ENCODE measurements at places on chromosomes 3 and 15. TPM values are rescaled to one million over a fixed set of nuclear protein-coding genes. Genes with fewer than 3 reads are reported as not detected.

- no peak for DNase-seq
- H3K4me3 ChIP-seq, result no peak overlapping the region
- no peaks in the 10 kb centered on the region for H3K27me3 ChIP-seq
- peaks cover 23% of the 10 kb centered on the region for H3K36me3 ChIP-seq
Measured at GRCh38 chr15:89855948-89856347, 37.8 kb downstream of the AP3S2 start.

DNA sequence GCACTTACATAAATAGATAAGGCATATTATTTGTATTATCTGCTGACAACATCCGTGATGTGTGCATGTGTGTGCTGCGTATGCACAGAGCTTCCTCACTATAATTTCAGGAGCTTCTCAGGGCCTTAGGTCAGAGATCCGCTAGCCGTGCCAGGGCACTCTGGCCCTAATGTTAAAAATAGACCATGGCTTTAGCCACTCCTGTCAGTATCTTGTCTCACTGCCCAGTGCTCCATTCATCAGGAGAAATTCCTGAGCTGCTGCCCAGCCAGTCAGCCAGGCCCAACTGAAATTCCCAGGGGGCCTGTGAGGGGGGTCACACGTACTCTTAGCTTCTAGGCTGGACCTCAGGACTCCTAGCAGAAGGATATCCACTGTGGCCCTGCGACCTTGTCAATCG is 70.0 kb upstream of the ABHD2 start:
- no peaks in the 10 kb centered on the region for H3K36me3 ChIP-seq
- no peak overlapping the region for H3K27ac ChIP-seq
- DNase-seq, result no peak
- peaks cover 3% of the 10 kb centered on the region for H3K27me3 ChIP-seq
- no peak overlapping the region for H3K4me3 ChIP-seq

DNA sequence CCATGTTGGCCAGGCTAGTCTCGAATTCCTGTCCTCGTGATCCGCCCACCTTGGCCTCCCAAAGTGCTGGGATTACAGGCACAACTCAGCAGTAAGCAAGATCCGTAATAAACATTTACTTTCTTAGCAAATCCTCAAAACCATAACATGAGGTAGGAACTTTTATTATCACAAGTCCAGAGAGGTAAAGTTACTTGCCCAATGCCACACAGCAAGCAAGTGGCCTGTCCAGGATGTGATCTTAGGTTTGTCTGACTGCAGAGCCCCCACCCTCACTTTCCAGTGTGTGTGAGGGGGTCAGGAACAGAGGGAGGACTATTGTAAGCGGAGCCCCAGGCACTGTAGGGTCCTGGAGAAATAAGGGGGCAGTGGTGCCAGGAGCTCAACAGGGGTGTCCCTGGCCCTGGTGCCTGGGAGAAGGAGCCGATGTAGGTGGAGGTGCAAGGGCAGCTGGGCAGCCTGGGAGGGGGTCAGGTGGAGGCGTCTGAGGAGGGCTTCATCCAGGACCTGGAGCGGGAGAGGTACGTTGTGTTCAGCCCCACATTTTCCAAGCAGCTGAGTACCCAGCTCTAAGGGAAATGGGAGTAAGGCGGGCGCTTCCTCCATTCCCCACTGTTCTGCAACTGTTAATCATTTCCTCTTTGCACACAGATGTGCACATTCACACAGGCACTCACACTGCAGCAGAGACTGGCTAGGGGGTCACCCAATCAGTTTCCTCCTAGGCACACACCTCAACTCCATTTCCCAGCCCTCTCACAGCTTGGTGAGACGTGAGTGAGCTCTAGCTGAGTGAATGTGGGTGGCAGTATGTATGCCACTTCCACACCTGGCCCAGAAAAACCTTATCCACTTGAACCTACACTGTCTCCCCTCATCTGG is 5.9 kb downstream of the RPUSD3 start:
- no peak for DNase-seq
- no peak overlapping the region for H3K4me3 ChIP-seq
- H3K27ac ChIP-seq, result no peak overlapping the region
- H3K27me3 ChIP-seq, result no peaks in the 10 kb centered on the region
- H3K36me3 ChIP-seq, result peaks cover 64% of the 10 kb centered on the region

- no peak for DNase-seq
- H3K27me3 ChIP-seq, result no peaks in the 10 kb centered on the region
- no peak overlapping the region for H3K27ac ChIP-seq
- no peaks in the 10 kb centered on the region for H3K4me1 ChIP-seq
- H3K36me3 ChIP-seq, result no peaks in the 10 kb centered on the region
Measured at GRCh38 chr3:23165571-23165970, 37.6 kb upstream of the UBE2E2 start.

DNA sequence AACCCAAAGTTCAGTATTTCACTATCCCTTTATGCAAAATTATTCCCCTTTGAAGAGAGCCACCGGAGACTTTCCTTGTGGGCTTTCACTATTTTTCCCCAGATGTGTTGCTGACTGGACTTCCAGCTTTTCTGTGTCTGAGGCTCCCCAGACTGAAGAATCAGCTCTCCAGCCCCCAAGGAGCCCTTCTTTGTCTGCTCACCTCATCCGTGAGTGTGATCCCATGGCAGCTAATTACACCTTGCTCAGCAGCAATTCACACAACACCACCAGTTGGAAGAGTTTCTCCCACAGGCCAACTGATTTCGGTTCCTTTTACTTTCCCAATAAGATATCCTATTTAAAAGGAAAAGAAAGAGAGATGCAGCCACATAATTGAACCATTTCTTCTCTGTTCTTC is 249.5 kb upstream of the TRIM42 start:
- no peaks in the 10 kb centered on the region for H3K27me3 ChIP-seq
- H3K36me3 ChIP-seq, result no peaks in the 10 kb centered on the region
- DNase-seq, result no peak
- H3K4me3 ChIP-seq, result no peak overlapping the region

DNA sequence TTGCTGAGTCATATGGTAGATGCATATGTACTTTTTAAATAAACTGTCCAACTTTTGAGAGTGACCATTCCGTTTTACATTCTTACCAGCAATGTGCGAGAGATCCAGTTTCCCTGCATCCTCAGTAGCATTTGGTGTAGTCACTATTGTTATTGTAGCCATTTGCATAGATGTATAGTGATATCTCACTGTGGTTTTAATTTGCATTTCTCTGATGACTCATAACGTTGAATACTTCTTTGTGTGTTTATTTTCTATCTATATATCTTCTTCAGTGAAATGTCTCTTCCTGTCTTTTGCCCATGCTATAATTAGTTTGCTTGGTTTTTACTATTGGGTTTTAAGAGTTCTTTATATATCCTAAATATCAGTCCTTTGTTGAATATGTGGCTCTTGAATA is 255.7 kb upstream of the GRM7 start:
- no peak overlapping the region for H3K27ac ChIP-seq
- H3K4me3 ChIP-seq, result no peak overlapping the region

GRCh38 chr3:89488800-89489580 is 381.6 kb downstream of the EPHA3 start:
- H3K27me3 ChIP-seq, result no peaks in the 10 kb centered on the region
- DNase-seq, result no peak
- no peak overlapping the region for H3K4me3 ChIP-seq
- no peak overlapping the region for H3K27ac ChIP-seq
- H3K36me3 ChIP-seq, result no peaks in the 10 kb centered on the region
- no peaks in the 10 kb centered on the region for H3K4me1 ChIP-seq

DNA sequence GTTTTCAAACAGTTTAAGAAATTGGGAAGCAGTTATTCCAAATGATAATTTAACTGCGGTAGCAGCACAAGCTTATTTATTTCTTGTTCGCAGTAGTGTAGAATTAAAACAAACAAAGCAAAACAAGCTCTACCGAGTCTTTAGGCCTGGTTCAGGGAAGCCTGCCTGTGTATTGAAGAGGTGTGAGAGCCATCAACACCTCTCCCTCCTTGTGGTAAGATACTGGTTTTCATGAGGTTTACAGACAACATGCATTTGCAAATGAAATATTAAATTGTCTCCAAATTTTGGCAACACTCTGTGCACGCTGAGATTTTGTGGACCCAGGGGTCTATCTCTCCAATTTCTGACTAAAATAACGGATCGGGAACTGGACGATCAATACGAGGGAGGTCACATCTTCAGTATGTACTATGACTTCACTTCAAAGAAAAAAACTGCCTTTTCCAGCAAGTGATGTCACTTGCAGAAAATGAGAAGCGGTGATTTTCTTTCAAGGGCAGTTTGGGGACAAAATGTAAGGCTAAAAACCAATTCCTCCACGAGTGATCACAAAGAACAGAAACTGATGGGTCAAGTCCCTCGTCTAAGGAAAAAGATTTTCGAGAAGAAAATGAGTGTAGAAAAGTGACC is 721 bp downstream of the ATR start:
- peaks cover 4% of the 10 kb centered on the region for H3K36me3 ChIP-seq
- peak overlapping the region; percentile 95 for H3K4me3 ChIP-seq
- H3K27me3 ChIP-seq, result no peaks in the 10 kb centered on the region
- H3K4me1 ChIP-seq, result peaks cover 15% of the 10 kb centered on the region
- H3K27ac ChIP-seq, result peak overlapping the region; percentile 93

DNA sequence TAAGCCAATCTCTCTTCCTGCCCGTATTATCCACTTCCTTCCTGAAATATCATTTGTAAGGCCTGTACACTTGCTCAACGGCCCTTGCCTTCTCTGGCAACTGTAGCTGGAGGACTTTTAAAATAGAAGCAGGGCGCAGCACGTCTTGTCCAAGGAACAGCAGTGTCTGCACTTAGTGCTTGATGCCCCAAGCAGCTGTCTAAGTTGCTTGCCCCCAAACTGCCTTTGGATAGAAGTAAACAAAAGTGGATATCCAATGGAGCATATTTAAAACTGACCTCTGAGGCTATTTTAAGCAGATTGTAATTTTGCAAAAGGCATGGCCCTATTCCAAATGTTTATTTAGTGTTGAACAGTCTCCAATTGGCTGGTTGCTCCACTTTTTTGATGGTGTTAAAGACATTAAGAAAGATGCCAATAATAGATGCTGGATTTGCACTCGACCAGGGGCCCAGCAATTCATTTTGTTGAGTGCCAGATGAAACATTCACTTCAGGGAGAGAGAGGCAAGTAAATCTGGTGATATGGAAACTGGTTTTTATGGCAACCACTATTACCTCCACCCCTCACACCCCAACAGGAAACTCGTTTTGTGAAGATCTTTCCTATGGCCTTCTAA is 526.8 kb upstream of the TBL1XR1 start:
- no peak overlapping the region for H3K4me3 ChIP-seq
- DNase-seq, result no peak
- peaks cover 6% of the 10 kb centered on the region for H3K4me1 ChIP-seq
- H3K36me3 ChIP-seq, result no peaks in the 10 kb centered on the region
- no peak overlapping the region for H3K27ac ChIP-seq

- H3K27ac ChIP-seq, result no peak overlapping the region
- H3K4me1 ChIP-seq, result peaks cover 10% of the 10 kb centered on the region
- no peaks in the 10 kb centered on the region for H3K36me3 ChIP-seq
Measured at GRCh38 chr3:112117415-112117814, 15.6 kb downstream of the GCSAM start.

DNA sequence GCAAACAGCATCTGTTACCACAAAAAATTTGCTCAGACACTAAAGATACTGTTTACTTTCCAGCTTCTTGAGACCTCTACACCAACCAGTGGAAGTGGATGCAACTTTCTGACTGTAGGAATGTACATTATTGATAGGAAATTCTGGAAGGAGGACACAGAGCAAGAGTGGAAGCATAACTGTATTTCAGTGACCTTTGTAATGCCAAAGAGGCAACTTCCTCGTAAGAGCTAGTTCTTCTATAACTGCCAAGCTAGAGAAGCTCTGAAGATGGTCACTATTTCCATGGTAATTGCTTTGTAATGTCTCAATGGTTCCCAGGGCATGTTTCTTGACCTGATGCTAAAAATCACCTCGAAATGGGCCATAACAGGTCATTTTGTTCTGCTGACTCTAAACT is 96.3 kb upstream of the SLC2A2 start:
- no peak overlapping the region for H3K27ac ChIP-seq
- no peak overlapping the region for H3K4me3 ChIP-seq
- no peak for DNase-seq
- H3K36me3 ChIP-seq, result peaks cover 77% of the 10 kb centered on the region
- H3K4me1 ChIP-seq, result no peaks in the 10 kb centered on the region

DNA sequence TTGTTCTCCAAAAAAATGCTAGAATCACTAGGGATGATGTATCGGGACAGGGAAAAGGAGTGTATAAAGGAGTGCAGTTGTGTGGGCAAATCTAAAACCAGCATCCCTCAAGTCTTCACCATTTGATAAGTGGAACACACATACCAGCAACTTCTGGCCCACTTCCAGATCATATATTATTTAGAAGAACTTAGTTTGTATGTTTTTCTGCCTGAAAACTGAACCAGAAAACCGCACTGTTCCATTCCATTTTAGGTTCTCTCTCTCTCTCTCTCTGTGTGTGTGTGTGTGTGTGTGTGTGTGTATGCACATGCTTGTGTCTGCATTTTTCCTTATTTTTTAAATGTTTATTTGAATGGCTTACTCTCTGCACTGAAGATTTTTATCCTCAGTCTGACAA is 93.5 kb downstream of the SERPINI1 start:
- no peaks in the 10 kb centered on the region for H3K27me3 ChIP-seq
- no peak overlapping the region for H3K27ac ChIP-seq
- H3K4me1 ChIP-seq, result no peaks in the 10 kb centered on the region
- H3K4me3 ChIP-seq, result no peak overlapping the region
- H3K36me3 ChIP-seq, result no peaks in the 10 kb centered on the region

DNA sequence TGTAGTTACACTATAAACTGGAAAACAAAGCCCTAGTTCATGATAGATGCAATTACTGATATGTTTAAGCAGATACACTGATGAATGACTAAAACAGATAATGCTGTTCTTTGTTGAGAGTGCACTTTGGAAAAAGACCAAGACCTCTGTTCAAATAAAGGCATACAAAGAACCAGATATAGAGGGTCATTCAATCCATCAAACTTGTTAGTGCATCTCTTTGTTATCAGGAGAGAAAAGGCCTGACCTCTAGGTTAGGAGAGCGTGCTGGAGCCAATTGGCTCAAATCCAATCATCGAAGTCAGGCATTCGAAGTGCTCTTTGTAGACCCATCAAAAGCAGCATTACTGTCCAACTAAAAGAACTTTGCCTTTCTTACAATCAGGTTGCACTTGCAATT is 124.2 kb downstream of the TFG start:
- H3K27me3 ChIP-seq, result peaks cover 3% of the 10 kb centered on the region
- no peak overlapping the region for H3K27ac ChIP-seq
- no peak for DNase-seq
- H3K4me3 ChIP-seq, result no peak overlapping the region
- no peaks in the 10 kb centered on the region for H3K36me3 ChIP-seq
- H3K4me1 ChIP-seq, result no peaks in the 10 kb centered on the region

The ACOX2 gene
- not detected for total RNA-seq

The IL17RB gene
- total RNA-seq, result 0.22 TPM

The GABRG3 gene
- total RNA-seq, result not detected

The SH3BP5 gene
- 17.7 TPM for total RNA-seq

The HESX1 gene
- 0.39 TPM for total RNA-seq

Measured in CD4-positive, alpha-beta T cell (primary cell).